ENCODE measurements at places on chromosomes 16 and 17. TPM values are rescaled to one million over a fixed set of nuclear protein-coding genes. Genes with fewer than 3 reads are reported as not detected.

Gene SLC35G6
- not detected for polyA plus RNA-seq

Gene EVI2B
- polyA plus RNA-seq, result 0.43 TPM

Gene MGAT5B
- 0.23 TPM for polyA plus RNA-seq

Gene ADGRG3
- not detected for polyA plus RNA-seq

Gene GAST
- not detected for polyA plus RNA-seq

Gene GFAP
- polyA plus RNA-seq, result 0.13 TPM

Gene MMP28
- polyA plus RNA-seq, result 0.15 TPM

Gene PDK2
- polyA plus RNA-seq, result 155 TPM

Gene MEIOC
- polyA plus RNA-seq, result 0.26 TPM

Gene MT4
- not detected for polyA plus RNA-seq

Gene SP6
- polyA plus RNA-seq, result 0.05 TPM

Gene KRTAP3-2
- not detected for polyA plus RNA-seq

Gene CCL16
- polyA plus RNA-seq, result not detected

Gene SDR42E2
- not detected for polyA plus RNA-seq

Gene CTRB2
- polyA plus RNA-seq, result not detected

Gene KRTAP3-1
- polyA plus RNA-seq, result 0.16 TPM

Gene STH
- polyA plus RNA-seq, result not detected

Gene SHBG
- 0.85 TPM for polyA plus RNA-seq

Gene KRTAP4-6
- polyA plus RNA-seq, result not detected

Gene ADAP2
- polyA plus RNA-seq, result 0.12 TPM

Gene NTN3
- 0.09 TPM for polyA plus RNA-seq

Gene PDE6G
- 0.36 TPM for polyA plus RNA-seq

Gene SECTM1
- 34.4 TPM for polyA plus RNA-seq

Gene TBC1D3C
- not detected for polyA plus RNA-seq

Gene ACSM5
- not detected for polyA plus RNA-seq

Gene KRTAP1-5
- polyA plus RNA-seq, result 65.1 TPM

Gene MMP2
- polyA plus RNA-seq, result 1,167 TPM

Gene TEX19
- not detected for polyA plus RNA-seq

Gene POLDIP2
- 141 TPM for polyA plus RNA-seq

Gene EVPLL
- not detected for polyA plus RNA-seq

Gene CEMP1
- polyA plus RNA-seq, result not detected

Gene RUNDC3A
- 0.31 TPM for polyA plus RNA-seq

Gene HS3ST4
- polyA plus RNA-seq, result not detected

Gene PRKCB
- polyA plus RNA-seq, result not detected

Gene B4GALNT2
- polyA plus RNA-seq, result 0.12 TPM

Gene KIF1C
- polyA plus RNA-seq, result 81.6 TPM

Gene MPP3
- polyA plus RNA-seq, result 7.9 TPM

Gene KRTAP2-1
- polyA plus RNA-seq, result not detected

Gene BCL7C
- 27.4 TPM for polyA plus RNA-seq

Gene CCDC154
- polyA plus RNA-seq, result 0.04 TPM

Gene LGALS9B
- polyA plus RNA-seq, result not detected
